ENCODE measurements at places on chromosomes 7 and 10.

DNA sequence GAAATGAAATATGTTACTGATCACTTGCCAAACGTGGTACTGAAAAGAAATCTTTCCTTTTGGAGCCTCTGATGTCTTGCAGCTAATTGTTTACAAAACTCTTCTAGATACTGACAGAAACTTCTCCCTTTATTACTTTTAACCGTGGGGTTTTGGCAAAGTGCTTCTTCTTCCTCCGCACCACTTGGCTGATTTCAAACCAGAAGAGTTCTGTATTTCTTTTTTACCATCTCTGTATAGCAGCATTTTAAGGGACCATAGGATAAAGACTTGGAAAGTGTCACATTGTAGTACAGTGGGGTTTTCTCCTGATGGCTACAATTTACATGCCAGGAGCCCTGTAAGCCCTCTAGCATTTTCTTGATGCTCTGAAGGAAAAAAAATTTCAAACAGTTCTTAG is 21.9 kb upstream of the CREB5 start:
- no peak for DNase-seq

DNA sequence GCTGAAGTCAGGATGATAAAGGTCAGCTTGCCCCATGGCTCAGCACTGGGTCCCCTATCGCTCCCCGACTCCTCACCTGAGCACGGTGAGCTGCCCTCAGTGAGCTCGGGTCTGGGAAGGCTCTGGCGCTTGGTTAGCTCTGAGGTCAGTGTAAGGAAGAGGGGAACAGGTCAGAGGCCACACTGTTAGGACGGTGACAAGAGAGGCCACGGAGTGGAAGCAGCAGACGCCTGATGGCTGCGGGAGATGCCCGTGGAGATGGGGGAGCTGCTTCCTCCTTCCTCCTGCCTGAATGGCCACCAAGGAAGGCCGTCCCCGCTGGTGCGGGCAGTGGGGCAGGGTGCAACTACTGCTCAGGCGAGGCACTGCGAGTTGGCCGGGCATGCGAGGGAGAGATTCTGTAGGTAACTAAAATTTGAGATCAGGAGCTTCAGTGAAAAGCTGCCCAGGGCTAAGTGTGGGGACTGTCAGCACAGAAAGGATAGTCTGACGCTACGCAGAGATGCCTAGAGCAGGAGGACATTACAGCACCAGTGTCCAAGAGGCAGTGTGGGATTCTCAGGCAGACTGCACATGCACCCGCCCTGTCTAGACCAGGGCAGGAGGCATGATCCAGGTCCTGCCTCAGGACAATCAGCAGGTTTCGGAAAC is 231.3 kb upstream of the GRB10 start:
- no peak for DNase-seq

DNA sequence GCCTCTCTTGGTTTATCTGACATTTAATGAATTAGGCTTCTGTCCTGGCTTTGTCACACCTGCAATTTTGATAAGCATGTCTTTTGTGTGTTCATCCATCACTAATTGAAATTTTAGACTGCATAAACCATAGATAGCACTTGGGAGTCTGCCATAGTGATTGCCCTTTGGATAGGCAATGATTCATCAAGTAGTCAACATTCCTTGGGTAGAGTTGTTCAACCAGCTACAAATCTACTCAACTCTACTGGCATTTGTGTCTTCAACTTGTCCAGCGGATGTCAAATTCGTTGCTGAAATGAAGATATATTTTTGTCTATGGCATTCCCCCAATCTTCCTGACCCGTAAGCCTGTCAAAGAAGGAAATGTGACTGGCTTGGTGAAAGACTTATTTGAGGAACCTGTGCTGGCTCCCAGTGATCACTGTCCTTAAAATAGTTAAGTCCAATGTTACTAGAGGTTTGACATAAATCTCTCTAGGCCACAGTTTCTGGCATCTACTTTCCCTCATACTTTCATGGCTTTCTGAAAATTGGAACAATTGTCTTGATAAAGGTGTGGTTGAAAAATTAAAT is 33.7 kb upstream of the CREB5 start:
- no peak for DNase-seq

DNA sequence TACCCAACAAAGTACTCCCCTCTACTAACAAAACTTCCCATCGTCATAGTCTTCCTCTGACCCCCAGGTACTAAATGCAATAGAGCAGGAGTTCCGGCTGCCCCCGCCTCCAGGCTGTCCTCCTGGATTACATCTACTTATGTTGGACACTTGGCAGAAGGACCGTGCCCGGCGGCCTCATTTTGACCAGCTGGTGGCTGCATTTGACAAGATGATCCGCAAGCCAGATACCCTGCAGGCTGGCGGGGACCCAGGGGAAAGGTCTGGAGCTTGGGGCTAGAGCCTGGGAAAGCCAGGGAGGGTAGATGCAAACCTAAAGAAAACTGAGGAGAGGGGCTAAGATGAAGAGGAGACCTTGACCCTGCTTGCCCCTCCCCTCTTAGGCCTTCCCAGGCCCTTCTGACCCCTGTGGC is 15.3 kb downstream of the EPHB6 start:
- no peak for DNase-seq

DNA sequence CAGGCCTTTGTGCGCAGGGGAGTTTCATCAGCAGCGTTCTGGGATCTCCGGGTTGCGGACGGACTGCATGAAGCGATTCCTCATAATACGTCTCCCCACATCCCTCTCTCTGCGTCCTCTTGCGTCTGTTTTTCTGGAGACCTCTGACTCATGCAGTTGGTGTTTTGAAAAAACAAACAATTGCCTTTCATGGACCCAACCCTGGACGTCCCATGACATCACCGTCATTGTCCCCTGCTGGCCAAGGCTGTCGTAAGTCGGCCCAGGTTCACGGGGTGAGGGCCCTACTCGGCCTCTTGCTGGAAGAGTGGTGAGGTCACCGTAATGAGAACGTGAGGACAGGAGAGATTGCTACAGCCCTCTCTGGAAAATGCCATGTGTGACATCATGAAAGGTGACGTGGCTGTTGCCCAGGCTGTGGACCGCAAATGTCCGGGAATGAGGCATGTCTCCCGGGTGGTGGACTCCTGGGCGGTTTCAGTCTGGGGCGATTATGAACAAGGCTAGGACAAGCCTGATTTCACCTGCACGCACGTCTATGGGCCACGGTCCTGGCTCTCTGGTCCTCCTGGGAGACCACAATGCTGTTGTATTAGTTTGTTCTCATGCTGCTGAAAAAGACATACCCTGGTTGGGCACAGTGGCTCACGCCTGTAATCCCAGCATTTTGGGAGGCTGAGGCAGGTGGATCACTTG is 9.8 kb upstream of the MAFK start:
- no peak for DNase-seq

GRCh38 chr7:151381348-151382078 is 28.3 kb downstream of the WDR86 start:
- peak; percentile 11 for DNase-seq

GRCh38 chr7:49014870-49015269 is 90.5 kb downstream of the CDC14C start:
- no peak for DNase-seq

DNA sequence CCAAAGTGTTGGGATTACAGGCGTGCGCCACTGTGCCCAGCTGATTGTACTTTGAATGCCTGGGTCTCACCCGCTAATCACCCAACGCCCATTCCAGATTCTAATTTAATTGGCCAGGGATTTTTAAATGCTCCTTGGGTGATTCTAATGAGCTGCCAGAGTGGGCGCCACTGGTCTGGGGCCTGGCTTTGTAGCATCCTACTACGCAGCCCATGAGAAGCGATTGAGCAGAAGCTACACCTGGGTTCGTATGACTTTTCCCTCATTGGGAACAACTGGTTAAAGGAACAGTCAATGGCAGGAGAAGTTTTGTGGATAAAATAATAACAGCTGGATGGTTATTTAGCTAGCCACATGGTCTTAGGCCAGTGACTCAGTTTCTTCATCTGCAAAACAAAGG is 108.0 kb downstream of the SPAG6 start:
- DNase-seq = no peak

GRCh38 chr7:151245360-151246101 is 3.0 kb downstream of the SMARCD3 start:
- no peak for DNase-seq

DNA sequence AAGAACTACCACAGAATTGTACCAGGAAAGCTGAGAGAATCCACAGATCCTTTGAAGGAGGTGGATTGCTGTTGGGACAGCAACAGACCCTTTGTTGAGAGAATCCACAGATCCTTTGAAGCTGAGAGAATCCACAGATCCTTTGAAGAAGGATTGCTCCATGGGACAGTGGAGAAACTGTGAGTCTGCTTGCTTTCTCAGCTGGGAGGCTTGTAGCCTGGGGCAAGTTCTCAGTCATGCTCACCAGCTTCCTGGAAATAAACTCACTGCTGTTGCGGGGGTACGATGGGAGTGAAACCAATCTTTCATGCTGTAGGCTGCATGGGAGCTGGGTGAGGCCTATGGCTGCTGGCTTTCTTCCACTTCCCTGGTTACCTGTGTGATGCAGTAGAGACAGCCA is 106.3 kb downstream of the C7orf25 start:
- DNase-seq = no peak

DNA sequence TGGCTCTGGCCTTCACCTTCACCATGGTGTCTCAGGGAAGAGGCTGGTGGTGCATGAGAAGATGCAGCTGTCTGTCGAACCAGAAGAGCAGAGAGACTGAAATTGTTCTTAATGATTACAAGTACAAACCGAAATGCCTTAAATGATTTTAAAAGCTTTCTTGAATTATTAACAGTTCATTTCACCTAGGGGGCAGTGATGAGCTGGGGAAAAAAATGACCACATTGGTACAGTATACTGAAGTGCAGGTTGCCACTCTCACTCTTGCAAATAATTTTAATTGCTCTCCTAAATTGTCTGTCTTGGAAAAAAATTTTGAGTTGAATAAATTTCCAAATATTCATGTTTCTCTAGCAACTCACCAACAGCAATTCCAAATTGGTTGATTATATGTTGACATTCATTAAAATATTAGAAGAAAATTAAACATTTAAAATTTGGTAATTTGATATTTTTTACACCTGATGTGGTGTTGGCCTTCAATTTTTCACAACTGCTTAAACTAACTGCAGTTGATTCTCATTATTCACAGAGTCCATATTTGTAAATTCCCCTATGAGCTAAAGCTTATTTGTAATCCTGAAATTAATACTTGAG is 692.6 kb downstream of the ZWINT start:
- DNase-seq = no peak

- DNase-seq = no peak
Observed at GRCh38 chr10:128373831-128374230, 247.6 kb upstream of the MKI67 start.

Measured in NCI-H2029 (cell line).